Activated CD4-positive, alpha-beta T cell treated with anti-CD3 and anti-CD28 coated beads, Interleukin-2, amount 50 U/mL, for 1 hour (primary cell): ENCODE measurements at places on chromosomes 1 and 21.

DNA sequence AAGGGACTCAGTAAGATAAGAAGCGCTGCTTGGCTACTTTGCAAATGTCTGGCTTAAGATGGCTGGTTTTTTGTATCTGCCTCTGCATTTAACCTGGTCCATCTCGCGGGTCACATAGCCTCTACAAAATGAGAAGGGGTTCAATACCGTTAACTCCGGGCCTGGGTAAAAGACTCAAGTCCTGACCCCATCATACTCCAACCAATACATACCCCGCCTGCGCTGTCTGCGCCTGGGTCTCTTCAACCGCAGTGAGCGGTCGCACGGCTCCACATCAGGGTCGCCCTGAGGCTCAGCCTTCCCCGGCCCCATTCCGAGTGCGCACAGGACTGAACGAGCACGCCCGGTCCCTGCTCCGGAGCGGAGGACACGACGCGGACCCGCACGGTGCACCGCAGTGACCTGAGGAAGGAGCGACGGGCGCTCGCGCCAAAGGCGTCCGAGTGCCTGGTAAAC, 558 bp upstream of the PGD start:
- no peak for DNase-seq

GRCh38 chr1:181424786-181425403, 58.4 kb upstream of the CACNA1E start:
- peak; percentile 81 for DNase-seq

GRCh38 chr1:76430531-76430930, 356.0 kb downstream of the ST6GALNAC3 start:
- no peak for DNase-seq

GRCh38 chr21:25556091-25556490, 51.2 kb downstream of the MRPL39 start:
- DNase-seq: no peak

DNA sequence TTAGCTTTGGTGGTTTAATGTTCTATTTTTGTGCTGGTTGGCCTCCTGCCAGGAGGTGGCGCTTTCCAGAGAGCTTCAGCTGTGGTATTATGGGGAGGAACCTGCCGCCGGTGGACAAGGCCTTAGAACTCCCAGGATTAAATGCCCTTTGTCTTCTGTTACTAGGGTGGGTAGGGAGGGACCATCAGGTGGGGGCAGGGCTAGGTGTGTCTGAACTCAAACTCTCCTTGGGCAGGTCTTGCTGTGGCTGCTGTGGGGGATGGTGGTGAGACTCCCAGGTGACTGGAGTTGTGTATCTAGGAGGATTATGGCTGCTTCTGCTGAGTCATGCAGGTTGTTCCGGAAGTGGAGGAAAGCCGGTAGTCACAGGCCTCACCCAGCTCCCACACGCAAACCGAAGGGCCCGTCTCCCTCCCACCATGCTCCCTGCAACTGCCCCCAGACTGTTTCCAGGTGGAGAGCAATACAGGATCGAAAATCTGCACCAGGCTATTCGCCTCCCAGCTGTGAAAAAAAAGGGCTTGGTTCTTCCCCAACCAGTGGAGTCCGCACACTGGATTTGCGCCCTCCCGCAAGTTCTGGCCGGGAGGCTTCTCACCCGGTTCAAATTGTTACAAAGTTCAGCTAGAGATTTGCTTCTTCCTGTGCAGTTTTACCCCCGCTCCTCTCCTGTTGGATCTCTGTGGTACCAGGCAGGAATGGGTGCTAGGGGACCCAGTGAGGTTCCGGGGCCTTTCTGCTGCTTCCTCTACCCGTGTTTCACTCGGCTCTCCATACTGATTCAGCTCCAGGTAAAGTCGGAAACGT, 220.5 kb downstream of the CENPF start:
- no peak for DNase-seq

- peak; percentile 42 for DNase-seq
Observed at GRCh38 chr1:42922687-42923366, 35.8 kb downstream of the SLC2A1 start.

- DNase-seq: no peak
Observed at GRCh38 chr1:78070210-78070609, 24.4 kb downstream of the GIPC2 start.

GRCh38 chr1:178267646-178268094, 173.8 kb downstream of the RASAL2 start:
- DNase-seq: no peak

- DNase-seq: no peak
Observed at GRCh38 chr1:151820940-151821339, 10.7 kb downstream of the RORC start.

GRCh38 chr1:117527566-117528102, 78.2 kb upstream of the TENT5C start:
- DNase-seq: no peak

DNA sequence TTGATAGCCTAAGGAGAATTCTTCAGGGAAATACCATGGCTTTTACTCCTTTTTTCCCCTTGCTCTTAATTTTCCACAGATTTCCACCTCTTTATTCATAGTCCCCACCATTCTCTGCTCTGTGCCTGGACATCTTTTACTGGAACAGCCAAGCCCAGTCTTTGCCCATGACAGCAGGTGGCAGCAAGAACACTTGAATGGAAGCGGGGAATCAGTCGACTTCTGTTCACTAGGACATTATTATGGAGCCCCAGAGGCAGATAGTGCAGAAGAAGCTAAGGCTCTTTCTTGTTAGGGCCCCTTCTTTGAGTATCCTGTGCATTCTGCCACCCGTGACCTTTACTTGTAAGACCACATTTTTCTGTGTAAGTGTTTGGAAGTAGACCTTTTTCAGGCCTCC, 6.3 kb downstream of the OR14I1 start:
- no peak for DNase-seq

GRCh38 chr1:67679691-67680090, 5.3 kb upstream of the GADD45A start:
- no peak for DNase-seq

DNA sequence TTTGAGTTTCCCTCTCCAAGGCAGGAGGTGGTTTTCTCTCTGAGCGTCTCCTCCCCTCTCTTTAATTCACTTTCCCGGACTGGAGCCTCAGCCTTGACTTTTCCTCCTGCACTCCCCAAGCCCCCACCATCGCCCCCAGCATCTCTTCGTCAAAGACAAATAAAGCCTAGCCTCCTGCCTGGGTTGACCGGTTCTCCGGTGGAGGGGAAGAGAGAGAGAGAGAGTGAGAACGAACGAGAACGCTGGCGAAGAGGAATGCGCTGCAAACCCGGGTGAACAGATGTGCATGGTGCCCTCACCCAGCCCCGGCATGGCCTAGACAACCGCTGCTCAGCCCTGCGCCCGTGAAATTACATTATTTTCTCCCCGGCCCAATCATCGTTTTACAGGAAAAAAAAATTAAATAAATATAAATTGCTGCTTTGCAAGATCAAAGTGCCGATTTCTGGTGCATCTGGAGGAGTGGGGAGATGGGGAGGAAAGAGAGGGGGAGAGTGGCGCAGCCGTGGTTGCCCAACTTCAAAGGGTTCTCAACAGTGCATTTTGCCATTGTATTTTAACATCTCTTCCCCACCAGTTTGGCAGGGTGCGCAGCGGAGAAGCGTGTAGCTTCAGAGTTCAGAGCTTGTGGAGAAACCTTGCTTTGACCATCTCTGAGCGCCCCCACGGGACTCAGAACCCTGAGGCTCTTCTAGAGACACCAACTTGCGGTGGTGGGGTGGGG, 11.4 kb upstream of the TBX15 start:
- no peak for DNase-seq

- no peak for DNase-seq
Observed at GRCh38 chr21:43001316-43001715, 27.0 kb downstream of the PKNOX1 start.

GRCh38 chr1:164456272-164456671, 102.7 kb upstream of the PBX1 start:
- no peak for DNase-seq

DNA sequence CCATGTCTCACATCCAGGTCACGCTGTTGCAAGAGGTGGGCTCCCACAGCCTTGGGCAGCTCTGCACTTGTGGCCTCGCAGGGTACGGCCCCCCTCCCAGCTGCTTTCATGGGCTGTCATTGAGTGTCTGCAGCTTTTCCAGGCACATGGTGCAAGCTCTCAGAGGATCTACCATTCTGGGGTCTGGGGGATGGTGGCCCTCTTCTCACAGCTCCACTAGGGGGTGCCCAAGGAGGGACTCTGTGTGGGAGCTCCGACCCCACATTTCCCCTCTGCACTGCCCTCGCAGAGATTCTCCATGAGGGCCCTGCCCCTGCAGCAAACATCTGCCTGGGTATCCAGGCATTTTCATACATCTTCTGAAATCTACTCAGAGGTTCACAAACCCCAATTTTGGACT, 219.4 kb downstream of the LRRC7 start:
- no peak for DNase-seq

GRCh38 chr1:60090655-60091054, 17.1 kb upstream of the C1orf87 start:
- no peak for DNase-seq

GRCh38 chr1:200923601-200924000, 28.9 kb downstream of the INAVA start:
- no peak for DNase-seq

DNA sequence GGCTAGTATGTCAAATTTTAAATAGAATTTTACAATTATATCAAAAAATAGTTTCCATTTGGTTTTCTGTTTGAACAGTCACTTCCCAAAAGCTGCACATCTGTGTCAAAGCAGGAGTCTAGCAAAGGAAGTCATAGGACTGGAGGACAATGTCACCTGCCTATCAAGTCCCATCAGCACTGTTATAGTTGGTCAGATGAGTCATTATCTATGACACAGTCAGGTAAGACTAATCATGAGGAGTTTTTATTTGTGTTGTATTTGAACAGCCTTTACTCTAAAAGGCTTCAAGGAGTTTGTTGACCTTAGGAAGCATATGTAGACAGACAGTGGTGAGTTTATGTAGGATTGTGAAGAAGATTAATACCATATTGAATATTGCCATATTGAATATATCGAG, 74.2 kb upstream of the QSOX1 start:
- DNase-seq: no peak

- no peak for DNase-seq
Observed at GRCh38 chr1:204740354-204740753, 54.8 kb upstream of the LRRN2 start.
